ENCODE measurements at places on chromosomes 11 and 22. TPM values are rescaled to one million over a fixed set of nuclear protein-coding genes. Genes with fewer than 3 reads are reported as not detected.

Gene KREMEN1
- total RNA-seq: 18.1 TPM

Gene BLID
- total RNA-seq: 3.1 TPM

Gene LMO2
- not detected for total RNA-seq

Gene CELSR1
- total RNA-seq: 29.8 TPM

Gene MN1
- total RNA-seq: 6.4 TPM

All from stomach (tissue), 19 donors.